ENCODE measurements at places on chromosomes 7 and 10.

DNA sequence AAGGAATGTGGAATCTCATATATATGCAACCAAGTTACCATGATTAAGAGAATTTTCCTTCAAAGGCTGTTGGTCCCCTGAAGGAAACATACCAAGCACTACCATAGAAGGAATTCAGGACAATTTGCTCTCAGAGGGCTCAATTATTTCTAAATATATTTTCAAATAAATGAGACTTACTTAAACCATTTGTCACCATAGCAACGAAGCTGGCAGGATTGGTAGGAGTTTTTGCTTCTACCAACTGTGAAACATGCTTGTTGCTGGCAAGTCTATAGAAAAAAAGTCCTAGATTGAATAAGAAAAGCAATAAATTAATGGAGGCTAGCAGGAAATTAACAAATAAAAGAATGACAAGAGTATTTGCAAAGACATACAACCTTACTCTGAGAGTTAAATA, 156.9 kb upstream of the NPSR1 start:
- no peak for DNase-seq

DNA sequence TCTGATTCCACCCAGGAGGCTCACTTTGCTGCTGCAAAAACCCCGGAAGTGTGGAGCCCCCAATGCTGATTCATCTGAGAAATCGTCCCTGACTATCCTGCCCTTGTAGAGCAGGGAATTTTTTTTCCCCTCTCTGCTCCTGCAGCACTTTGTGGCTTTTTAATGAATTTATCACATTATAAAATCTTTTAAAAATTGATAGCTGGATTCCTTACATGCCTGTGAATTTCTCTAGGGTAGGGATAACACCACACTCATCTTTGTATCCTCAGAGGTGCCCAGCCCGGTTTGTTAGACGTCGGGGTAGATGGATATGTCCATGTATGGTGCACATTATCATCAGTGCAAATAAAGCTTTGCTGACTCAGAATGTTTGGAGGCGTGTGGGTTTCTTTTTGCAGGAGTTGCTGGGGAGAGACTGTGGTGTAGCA, 185.7 kb downstream of the STK31 start:
- DNase-seq = no peak

DNA sequence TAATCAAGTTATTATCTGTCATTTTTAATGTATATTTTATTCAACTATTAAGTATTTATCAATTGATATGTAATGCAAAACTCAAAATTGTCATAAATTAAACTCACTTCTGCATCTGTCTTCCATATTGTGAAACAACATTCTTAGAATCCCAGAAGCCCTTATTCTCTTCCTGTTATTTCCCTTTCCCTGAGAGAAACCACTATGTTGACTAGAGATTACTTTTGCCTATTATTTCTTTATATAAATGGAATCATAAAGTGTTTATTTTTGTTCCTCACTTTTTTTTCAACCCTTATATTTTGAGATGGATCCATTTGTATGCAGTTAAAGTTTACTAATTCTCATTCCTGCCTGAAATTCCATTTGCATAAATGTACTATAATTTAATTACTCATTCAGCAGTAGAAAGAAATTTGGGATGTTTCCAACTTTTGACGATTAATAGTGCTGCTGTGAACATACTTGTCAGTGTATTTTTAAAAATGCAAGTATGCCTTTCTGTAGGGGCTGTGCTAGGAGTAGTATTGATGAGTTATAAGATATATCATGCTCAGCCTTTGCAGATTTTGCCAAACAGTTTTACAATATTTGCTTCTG, 211.2 kb downstream of the SEMA3D start:
- DNase-seq = no peak

- DNase-seq = no peak
These were observed 126.7 kb downstream of the INHBA start for GRCh38 chr7:41576166-41576565.

- DNase-seq = no peak
These were observed 18.4 kb downstream of the PPP1R17 start for GRCh38 chr7:31705377-31705776.
